ENCODE measurements at places on chromosomes 1 and 21.

- H3K36me3 ChIP-seq = no peaks in the 10 kb centered on the region
- peaks cover 61% of the 10 kb centered on the region for H3K4me1 ChIP-seq
- H3K27me3 ChIP-seq = no peaks in the 10 kb centered on the region
- peak overlapping the region; percentile 93 for H3K27ac ChIP-seq
Measured at GRCh38 chr1:207959141-207959825, 48.4 kb upstream of the CD34 start.

GRCh38 chr1:204455063-204455830, 39.4 kb downstream of the PIK3C2B start:
- peaks cover 27% of the 10 kb centered on the region for H3K4me1 ChIP-seq
- no peaks in the 10 kb centered on the region for H3K27me3 ChIP-seq
- no peak for DNase-seq
- no peak overlapping the region for H3K4me3 ChIP-seq
- H3K36me3 ChIP-seq = peaks cover 22% of the 10 kb centered on the region

- peak overlapping the region; percentile 60 for H3K4me3 ChIP-seq
- peaks cover 17% of the 10 kb centered on the region for H3K4me1 ChIP-seq
- H3K36me3 ChIP-seq = no peaks in the 10 kb centered on the region
- no peak overlapping the region for H3K27ac ChIP-seq
- no peak for DNase-seq
Measured at GRCh38 chr1:207645635-207646081, 725 bp downstream of the CR1L start.

- peak overlapping the region; percentile 68 for H3K4me3 ChIP-seq
- no peaks in the 10 kb centered on the region for H3K36me3 ChIP-seq
- peak; percentile 92 for DNase-seq
- peak overlapping the region; percentile 97 for H3K27ac ChIP-seq
- no peaks in the 10 kb centered on the region for H3K27me3 ChIP-seq
Measured at GRCh38 chr1:22024485-22025367, 23.3 kb downstream of the CELA3A start.

GRCh38 chr1:235775246-235775860, 91.4 kb downstream of the LYST start:
- H3K4me1 ChIP-seq = no peaks in the 10 kb centered on the region
- no peaks in the 10 kb centered on the region for H3K27me3 ChIP-seq
- H3K4me3 ChIP-seq = no peak overlapping the region

- no peak overlapping the region for H3K27ac ChIP-seq
- H3K27me3 ChIP-seq = no peaks in the 10 kb centered on the region
- no peak overlapping the region for H3K4me3 ChIP-seq
- H3K4me1 ChIP-seq = no peaks in the 10 kb centered on the region
- H3K36me3 ChIP-seq = no peaks in the 10 kb centered on the region
Measured at GRCh38 chr1:170085091-170085490, 10.6 kb upstream of the KIFAP3 start.

DNA sequence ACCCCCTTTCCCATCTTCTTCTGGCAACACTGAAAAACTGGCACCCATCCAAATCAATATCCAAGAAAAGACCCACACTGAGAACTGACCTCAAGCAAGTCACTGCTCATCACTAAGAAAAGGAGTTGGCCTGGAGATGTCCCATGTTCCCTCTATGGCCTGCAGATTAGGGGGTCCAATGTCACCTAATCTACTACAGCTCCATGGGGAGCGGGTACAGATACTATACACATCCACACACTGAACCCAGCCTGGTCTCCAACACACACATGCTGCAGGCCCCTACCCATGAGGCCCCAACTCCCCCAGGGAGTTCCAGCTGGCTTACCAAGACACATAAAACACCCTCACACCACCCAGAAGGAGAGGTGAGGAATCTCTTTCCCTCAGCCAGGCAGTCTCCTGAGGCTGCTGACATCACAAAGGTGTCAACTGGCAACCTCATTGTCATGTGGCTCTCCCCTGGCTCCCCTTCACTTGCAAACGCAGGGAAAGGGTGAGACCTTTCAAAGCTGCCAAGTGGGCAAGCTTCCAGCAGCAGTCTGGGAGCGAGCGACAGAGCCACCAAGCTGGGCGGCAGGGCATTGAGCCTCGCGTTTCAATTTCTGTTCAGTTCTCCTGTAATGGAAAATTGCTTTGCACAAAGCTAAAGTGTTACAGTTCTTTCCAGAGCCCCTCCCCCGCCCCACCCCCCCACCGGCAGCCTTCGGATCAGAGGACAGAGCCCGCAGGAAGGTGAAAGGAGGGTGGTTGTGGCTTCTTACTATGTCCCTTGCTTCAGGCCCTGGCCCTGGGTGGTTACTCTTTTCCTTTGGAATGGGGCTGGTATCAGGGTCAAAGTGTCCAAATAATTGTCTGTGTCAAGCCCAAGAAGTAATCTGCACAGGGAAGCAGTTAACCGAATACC, at the start of gene LRRC52:
Gene LRRC52 (plus strand): TSS at position 469 of the 907 bp plus-strand sequence. CDS start 297 bp downstream, at position 766.
- H3K27ac ChIP-seq = no peak within 1 kb of the TSS
- no peaks in the 10 kb centered on the region for H3K36me3 ChIP-seq
- H3K4me3 ChIP-seq = no peak within 1 kb of the TSS
- peaks cover 26% of the 10 kb centered on the region for H3K4me1 ChIP-seq
- DNase-seq = peak; percentile 86

DNA sequence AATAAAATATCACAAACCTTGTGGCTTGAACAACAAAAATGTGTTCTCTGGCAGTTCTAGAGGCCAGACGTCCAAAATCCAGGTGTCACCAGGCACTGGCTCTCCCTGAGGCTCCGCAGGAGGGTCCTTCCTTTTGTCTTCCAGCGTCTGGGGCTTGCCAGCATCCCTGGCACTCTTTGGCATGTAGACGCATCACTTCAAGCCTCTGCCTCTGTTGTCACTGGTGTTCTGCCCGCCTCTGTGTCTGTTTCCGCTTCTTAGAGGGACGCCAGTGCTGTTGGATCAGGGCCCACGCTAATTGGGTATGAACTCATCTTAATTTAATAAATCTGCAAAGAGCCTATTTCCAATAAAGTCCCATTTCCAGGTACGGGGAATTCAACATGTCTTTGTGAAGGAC, 273.7 kb upstream of the C1orf174 start:
- no peak overlapping the region for H3K27ac ChIP-seq
- DNase-seq = no peak
- no peaks in the 10 kb centered on the region for H3K36me3 ChIP-seq
- H3K4me1 ChIP-seq = no peaks in the 10 kb centered on the region
- no peaks in the 10 kb centered on the region for H3K27me3 ChIP-seq
- H3K4me3 ChIP-seq = no peak overlapping the region

- DNase-seq = no peak
- no peak overlapping the region for H3K4me3 ChIP-seq
- no peaks in the 10 kb centered on the region for H3K36me3 ChIP-seq
- H3K4me1 ChIP-seq = no peaks in the 10 kb centered on the region
- no peak overlapping the region for H3K27ac ChIP-seq
- H3K27me3 ChIP-seq = no peaks in the 10 kb centered on the region
Measured at GRCh38 chr1:166379447-166379846, 212.6 kb upstream of the FAM78B start.

DNA sequence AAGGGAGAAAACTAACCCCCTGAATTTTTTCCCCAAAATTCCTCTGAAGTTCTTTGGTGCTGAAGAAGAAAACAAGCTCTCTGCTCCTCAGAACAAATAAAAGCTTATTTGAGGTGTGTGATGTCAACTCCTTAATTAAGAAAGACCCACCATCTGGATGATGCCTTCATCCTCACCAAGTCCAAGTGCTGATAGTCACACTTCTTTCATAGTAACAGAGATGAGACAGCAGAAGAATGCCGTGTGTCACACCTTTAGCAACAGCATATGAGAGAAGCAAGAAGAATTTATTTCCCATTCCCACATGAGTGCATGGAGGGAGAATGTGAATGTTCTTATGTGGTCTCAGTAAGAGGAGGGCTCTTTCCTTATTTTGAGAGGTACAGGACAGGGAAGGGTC, 91.2 kb downstream of the TGFB2 start:
- no peak overlapping the region for H3K4me3 ChIP-seq
- H3K4me1 ChIP-seq = peaks cover 5% of the 10 kb centered on the region
- H3K36me3 ChIP-seq = no peaks in the 10 kb centered on the region
- H3K27me3 ChIP-seq = no peaks in the 10 kb centered on the region

GRCh38 chr1:61561666-61562065, 163.3 kb downstream of the TM2D1 start:
- no peak overlapping the region for H3K4me3 ChIP-seq
- DNase-seq = no peak
- H3K4me1 ChIP-seq = no peaks in the 10 kb centered on the region
- H3K27ac ChIP-seq = no peak overlapping the region
- no peaks in the 10 kb centered on the region for H3K27me3 ChIP-seq
- H3K36me3 ChIP-seq = no peaks in the 10 kb centered on the region

- DNase-seq = no peak
- no peak overlapping the region for H3K27ac ChIP-seq
- peaks cover 18% of the 10 kb centered on the region for H3K36me3 ChIP-seq
- H3K27me3 ChIP-seq = no peaks in the 10 kb centered on the region
- H3K4me3 ChIP-seq = no peak overlapping the region
Measured at GRCh38 chr1:85351202-85351828, 74.9 kb upstream of the BCL10 start.

- no peak for DNase-seq
- H3K4me3 ChIP-seq = no peak overlapping the region
- H3K36me3 ChIP-seq = peaks cover 79% of the 10 kb centered on the region
- no peak overlapping the region for H3K27ac ChIP-seq
- no peaks in the 10 kb centered on the region for H3K27me3 ChIP-seq
Measured at GRCh38 chr1:173852105-173852504, 15.7 kb downstream of the GAS5 start.

GRCh38 chr1:117644696-117645311, 39.0 kb downstream of the TENT5C start:
- no peak overlapping the region for H3K27ac ChIP-seq
- H3K27me3 ChIP-seq = no peaks in the 10 kb centered on the region
- no peak overlapping the region for H3K4me3 ChIP-seq

DNA sequence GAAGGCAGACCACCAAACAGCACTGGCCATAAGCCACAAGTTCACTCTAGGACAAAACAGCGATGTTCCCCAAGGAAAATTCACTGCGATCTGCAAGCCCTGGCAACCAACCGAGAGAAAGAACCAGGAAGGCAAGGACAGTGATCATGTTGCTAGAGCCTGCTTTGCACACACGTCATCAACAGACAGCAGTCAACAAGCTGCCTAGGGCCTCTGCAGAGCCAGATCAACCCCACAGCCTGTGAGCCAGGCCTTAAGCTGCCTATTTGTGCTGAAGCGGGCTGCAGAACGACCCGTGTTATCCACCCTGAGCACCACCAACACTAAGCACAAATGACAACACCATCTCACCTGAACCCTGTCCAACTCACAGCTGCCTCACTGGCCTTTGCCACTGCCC, 6.2 kb upstream of the YRDC start:
- no peaks in the 10 kb centered on the region for H3K27me3 ChIP-seq
- DNase-seq = no peak
- no peak overlapping the region for H3K4me3 ChIP-seq
- peaks cover 39% of the 10 kb centered on the region for H3K4me1 ChIP-seq
- peaks cover 15% of the 10 kb centered on the region for H3K36me3 ChIP-seq

GRCh38 chr1:24185076-24185475, 2.0 kb downstream of the IFNLR1 start:
- peaks cover 5% of the 10 kb centered on the region for H3K4me1 ChIP-seq
- no peak for DNase-seq
- H3K27me3 ChIP-seq = peaks cover 10% of the 10 kb centered on the region
- no peak overlapping the region for H3K27ac ChIP-seq
- no peak overlapping the region for H3K4me3 ChIP-seq

GRCh38 chr1:157161901-157162300, 23.7 kb upstream of the ETV3 start:
- no peak overlapping the region for H3K4me3 ChIP-seq
- no peaks in the 10 kb centered on the region for H3K4me1 ChIP-seq
- H3K27ac ChIP-seq = no peak overlapping the region
- peaks cover 16% of the 10 kb centered on the region for H3K27me3 ChIP-seq

- H3K4me3 ChIP-seq = no peak overlapping the region
- DNase-seq = no peak
- no peak overlapping the region for H3K27ac ChIP-seq
- H3K36me3 ChIP-seq = peaks cover 9% of the 10 kb centered on the region
Measured at GRCh38 chr21:45466330-45467220, 61.6 kb downstream of the COL18A1 start.

DNA sequence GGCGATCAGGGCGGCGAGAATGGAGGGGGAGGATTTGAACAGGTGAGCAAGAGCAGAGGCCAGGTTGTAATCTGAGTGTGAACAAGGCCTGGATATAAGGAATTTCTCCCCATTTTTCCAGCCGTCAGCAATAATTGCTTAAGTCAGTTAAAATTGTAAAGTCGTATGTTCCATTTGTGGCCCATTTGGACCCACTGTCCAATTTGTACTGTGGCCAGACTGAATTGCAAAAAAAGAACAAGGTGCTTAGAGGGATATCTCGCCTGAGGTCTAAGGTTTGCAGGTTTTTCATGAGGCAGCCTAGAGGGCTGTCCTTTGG, 1.0 kb downstream of the ERVH48-1 start:
- no peaks in the 10 kb centered on the region for H3K27me3 ChIP-seq
- no peak for DNase-seq

- no peaks in the 10 kb centered on the region for H3K27me3 ChIP-seq
- no peaks in the 10 kb centered on the region for H3K36me3 ChIP-seq
- no peak overlapping the region for H3K27ac ChIP-seq
- H3K4me1 ChIP-seq = no peaks in the 10 kb centered on the region
- no peak overlapping the region for H3K4me3 ChIP-seq
- DNase-seq = no peak
Measured at GRCh38 chr21:30081506-30081905, 85.1 kb downstream of the CLDN17 start.

DNA sequence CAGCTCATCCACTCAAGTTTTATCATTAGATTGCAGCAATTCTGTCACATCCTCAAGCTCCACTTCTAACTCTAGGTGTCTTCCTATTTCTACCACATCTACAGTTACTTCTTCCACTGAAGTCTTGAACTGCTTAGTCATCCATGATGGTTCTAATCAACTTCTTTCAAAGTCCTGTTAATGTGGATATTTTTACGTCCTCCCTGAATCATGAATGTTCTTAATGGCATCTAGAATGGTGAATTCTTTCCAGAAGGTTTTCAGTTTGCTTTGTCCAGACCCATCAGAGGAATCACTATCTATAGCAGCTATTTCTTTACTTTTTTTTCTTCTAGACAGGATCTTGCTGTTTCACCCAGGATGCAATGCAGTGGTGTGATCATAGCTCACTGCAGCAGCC, 78.0 kb upstream of the RNPC3 start:
- no peaks in the 10 kb centered on the region for H3K36me3 ChIP-seq
- no peak overlapping the region for H3K27ac ChIP-seq
- H3K27me3 ChIP-seq = no peaks in the 10 kb centered on the region
- H3K4me3 ChIP-seq = no peak overlapping the region
- no peaks in the 10 kb centered on the region for H3K4me1 ChIP-seq

- H3K27me3 ChIP-seq = no peaks in the 10 kb centered on the region
- H3K4me3 ChIP-seq = no peak overlapping the region
- no peak for DNase-seq
- H3K36me3 ChIP-seq = no peaks in the 10 kb centered on the region
- H3K4me1 ChIP-seq = no peaks in the 10 kb centered on the region
Measured at GRCh38 chr1:209490013-209490412, 93.5 kb upstream of the CAMK1G start.

- H3K36me3 ChIP-seq = no peaks in the 10 kb centered on the region
- H3K27ac ChIP-seq = peak overlapping the region; percentile 87
- no peak for DNase-seq
- peaks cover 12% of the 10 kb centered on the region for H3K4me1 ChIP-seq
Measured at GRCh38 chr1:247112479-247112781, 8.3 kb upstream of the ZNF669 start.

- no peak for DNase-seq
- no peaks in the 10 kb centered on the region for H3K36me3 ChIP-seq
- no peaks in the 10 kb centered on the region for H3K4me1 ChIP-seq
- no peak overlapping the region for H3K27ac ChIP-seq
- H3K4me3 ChIP-seq = no peak overlapping the region
Measured at GRCh38 chr1:90856463-90857007, 139.4 kb upstream of the BARHL2 start.
